Neural cell (in vitro differentiated cells): ENCODE measurements at places on chromosomes 12 and 14. TPM values are rescaled to one million over a fixed set of nuclear protein-coding genes. Genes with fewer than 3 reads are reported as not detected.

OTUB2 gene
- polyA plus RNA-seq, result 2.5 and 2.8 TPM in 2 replicates

CLEC9A gene
- not detected in 2 replicates for polyA plus RNA-seq

KRT79 gene
- not detected in 2 replicates for polyA plus RNA-seq

LGR5 gene
- 0.16 TPM in 1 of 2 replicates, not detected in the other for polyA plus RNA-seq

LBHD2 gene
- polyA plus RNA-seq, result not detected in 2 replicates

TMEM116 gene
- 15.4 and 17.7 TPM in 2 replicates for polyA plus RNA-seq

ZDHHC22 gene
- 4.3 and 5.1 TPM in 2 replicates for polyA plus RNA-seq

AHNAK2 gene
- 0.82 and 1.4 TPM in 2 replicates for polyA plus RNA-seq

SERPINA9 gene
- polyA plus RNA-seq, result not detected in 2 replicates

OAS1 gene
- polyA plus RNA-seq, result not detected in 2 replicates

IL23A gene
- 0.31 TPM in 1 of 2 replicates, not detected in the other for polyA plus RNA-seq

MYF6 gene
- not detected in 2 replicates for polyA plus RNA-seq

HOXC12 gene
- polyA plus RNA-seq, result not detected in 2 replicates

CLEC1B gene
- polyA plus RNA-seq, result not detected in 2 replicates

MYO1A gene
- polyA plus RNA-seq, result not detected in 2 replicates

TMCC3 gene
- 1.9 and 2.1 TPM in 2 replicates for polyA plus RNA-seq

RERG gene
- 0.70 and 0.87 TPM in 2 replicates for polyA plus RNA-seq

SIX6 gene
- polyA plus RNA-seq, result not detected in 2 replicates

FLVCR2 gene
- not detected in 2 replicates for polyA plus RNA-seq

EPS8 gene
- 10.4 and 12.2 TPM in 2 replicates for polyA plus RNA-seq

GSC gene
- 0.45 TPM in 1 of 2 replicates, not detected in the other for polyA plus RNA-seq

ADCY4 gene
- not detected in 2 replicates for polyA plus RNA-seq

CAPZA3 gene
- not detected in 2 replicates for polyA plus RNA-seq

AKAP5 gene
- 1.8 and 2.6 TPM in 2 replicates for polyA plus RNA-seq
